ENCODE measurements at places on chromosomes 16 and 17.

- DNase-seq = no peak
Observed at GRCh38 chr17:27765353-27765752, 35.0 kb downstream of the NOS2 start.

GRCh38 chr16:67419931-67420330 lies 3.7 kb upstream of the ZDHHC1 start:
- no peak for DNase-seq

GRCh38 chr16:73163238-73163815 lies 115.4 kb upstream of the ZFHX3 start:
- no peak for DNase-seq

DNA sequence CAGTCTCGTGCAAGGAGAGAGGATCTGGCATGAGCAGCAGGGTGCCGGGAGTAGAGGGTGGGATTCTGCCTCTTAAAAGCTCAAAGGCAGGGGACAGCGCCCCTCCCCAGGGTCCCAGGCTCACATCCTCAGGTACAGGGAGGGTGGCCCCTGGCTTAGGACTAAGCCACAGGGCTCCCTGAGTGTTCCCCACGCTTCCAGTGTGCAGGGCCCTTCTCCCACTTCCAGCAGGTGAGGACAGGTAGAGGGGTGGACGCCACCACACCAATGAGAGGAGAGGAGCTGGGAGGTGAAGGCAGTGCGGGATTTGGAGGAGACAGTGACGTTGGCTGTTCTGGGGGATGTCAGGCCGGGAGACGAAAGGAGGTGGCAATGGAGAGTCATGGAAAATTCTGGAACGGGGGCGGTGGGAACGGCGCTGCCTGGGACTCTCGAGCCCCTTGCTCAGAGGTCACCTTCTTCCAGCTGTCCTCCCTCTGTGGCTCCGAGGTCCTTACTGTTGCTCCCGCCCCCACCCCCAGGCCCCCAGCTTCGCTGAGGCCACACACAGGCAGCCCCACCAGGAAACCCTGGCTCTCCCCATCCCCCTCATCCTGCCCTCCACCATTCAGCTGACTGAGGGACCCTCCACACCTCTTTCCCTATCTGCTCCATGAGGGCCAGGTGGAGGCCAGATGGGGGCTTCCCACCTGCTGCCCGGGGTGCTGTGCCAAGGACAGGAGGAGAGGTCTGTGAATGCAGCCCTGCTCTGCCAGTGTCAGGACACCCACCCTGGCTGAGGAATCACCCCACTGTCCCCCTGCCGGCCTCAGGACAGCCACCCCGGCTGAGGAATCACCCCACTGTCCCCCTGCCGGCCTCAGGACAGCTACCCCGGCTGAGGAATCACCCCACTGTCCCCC lies 57.7 kb upstream of the ACSF3 start:
- no peak for DNase-seq

GRCh38 chr17:30236297-30236624 lies 764 bp upstream of the SLC6A4 start:
- no peak for DNase-seq

DNA sequence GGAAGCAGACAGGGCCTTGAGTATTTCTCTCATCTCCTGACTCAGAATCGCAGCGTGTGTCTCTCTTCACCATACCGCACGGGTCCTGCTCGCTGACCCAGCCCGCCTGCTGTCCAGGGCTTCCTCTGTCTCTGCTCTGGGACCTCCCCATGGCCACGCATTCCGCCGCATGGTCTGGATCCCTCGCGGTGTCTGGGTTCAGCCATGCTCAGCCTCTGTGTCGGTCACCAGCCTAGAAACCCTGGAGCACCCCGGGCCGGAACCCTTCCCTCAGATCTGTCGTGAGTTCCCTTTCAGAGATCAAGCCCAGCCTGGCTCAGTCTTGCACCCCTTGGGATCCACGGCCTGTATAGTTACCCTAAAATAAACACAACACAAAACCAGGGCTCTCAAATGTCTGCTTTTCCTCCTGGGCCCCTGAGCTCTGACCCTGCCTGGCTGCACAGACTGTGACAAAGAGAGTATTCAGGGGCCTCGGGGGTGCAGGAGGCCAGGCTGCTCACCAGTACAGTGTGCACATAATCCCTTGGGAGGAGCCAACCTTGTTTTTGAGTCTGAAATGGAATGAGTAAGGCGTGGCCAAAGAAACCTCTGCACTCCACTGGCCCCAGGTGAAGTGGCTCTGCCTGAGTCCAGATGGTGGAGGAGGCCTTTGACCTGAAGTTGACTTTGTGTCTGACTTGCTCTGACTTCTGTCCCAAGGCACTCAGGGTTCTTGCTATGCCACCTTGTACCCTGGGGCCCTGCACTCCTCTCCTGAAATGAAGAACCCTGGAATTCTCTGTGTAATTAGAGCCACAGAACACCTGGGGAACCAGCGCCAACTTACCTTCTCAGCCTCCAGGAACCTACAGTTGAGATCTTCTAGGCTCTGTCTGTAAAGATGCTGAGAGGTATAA lies 5.8 kb upstream of the SPIRE2 start:
- DNase-seq = no peak

GRCh38 chr17:77282524-77283515 lies 142.1 kb downstream of the SEC14L1 start:
- no peak for DNase-seq

- no peak for DNase-seq
Observed at GRCh38 chr16:19068237-19068815, 912 bp downstream of the COQ7 start.

DNA sequence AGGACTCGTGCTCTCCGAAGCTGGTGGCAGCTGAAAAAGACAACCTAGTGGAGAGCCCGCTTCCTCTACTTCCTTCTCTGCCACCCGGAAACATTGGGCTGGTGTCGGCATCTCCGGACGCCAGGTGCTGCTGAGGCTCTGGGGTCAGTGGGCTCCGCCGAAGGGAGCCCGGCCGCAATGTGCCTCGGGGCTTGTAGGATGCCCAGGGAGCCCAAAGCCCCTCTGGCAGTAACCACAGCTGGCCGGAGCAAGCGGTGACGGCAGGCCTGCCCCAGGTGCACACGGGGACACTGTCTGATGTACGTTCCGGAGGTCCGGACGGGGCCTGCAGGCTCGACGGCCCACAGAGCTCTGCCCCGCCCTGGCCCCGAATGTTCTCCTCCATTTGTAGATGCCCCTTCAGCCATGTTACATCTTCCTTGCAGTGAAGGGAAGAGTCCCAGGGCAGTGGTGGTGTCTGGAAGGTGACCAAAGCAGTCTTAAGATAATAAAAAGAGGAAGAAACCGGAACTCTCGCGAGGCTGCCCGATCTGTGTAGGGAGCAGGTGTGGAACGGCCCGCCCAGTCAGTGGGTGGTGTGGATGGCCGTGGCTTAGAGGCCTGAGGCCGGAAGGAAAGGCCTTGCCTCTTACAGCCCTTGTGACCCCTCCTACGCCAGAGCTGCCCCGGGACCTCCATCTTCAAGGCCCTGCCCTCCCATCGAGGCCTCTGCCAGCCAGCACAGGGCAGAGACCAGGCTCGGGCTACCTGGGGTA lies 22.6 kb downstream of the NDUFAF8 start:
- no peak for DNase-seq

DNA sequence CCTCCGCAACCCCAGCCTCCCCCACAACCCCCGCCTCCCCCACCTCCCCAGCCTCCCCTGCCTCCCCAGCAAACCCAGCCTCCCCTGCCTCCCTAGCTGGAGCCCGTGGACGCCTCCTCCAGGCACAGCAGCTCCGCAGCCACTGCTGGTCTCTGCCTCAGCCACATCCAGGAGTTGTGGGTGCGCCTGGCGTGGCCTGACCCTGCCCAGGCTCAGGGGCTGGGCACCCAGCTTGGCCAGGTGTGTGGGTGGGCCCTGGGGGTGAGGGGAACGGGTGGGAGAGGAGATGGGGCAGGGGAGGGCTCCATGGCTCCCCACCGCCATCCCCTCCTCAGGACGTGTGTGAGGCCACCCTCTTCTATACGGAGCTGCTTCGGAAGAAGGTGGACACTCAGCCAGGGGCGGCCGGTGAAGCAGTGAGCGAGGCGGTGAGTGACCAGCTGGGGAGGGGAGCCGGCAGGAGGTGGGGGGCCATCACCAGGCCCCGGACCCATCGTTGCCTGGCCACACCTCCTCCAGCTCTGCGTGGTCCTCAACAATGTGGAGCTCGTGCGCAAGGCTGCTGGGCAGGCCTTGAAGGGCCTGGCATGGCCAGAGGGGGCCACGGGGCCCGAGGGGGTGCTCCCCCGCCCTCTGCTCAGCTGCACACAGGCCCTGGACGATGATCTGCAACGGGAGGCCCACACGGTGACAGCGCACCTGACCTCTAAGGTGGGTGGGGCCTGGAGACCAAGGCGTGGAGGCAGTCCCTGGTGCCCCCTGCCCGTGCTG lies 5.8 kb downstream of the TSR3 start:
- no peak for DNase-seq

DNA sequence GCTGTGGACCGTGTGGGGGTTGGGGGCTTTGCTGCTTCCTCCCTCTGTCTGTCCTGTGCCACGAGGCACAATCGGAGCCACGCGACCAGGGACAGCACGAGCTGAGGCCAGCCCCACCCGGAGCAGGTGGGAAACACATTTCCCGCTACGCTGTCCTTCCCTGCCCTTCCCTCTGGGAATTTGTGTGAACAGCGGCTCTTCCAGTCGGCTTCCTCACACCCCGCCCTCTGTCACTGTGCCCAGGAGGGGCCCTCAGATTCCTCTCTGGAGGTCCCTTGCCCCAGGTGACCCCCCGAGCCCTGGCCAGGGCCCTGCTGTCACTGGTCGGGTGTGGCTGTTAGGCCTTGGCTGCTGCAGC lies 19.6 kb downstream of the SPIRE2 start:
- DNase-seq = no peak

DNA sequence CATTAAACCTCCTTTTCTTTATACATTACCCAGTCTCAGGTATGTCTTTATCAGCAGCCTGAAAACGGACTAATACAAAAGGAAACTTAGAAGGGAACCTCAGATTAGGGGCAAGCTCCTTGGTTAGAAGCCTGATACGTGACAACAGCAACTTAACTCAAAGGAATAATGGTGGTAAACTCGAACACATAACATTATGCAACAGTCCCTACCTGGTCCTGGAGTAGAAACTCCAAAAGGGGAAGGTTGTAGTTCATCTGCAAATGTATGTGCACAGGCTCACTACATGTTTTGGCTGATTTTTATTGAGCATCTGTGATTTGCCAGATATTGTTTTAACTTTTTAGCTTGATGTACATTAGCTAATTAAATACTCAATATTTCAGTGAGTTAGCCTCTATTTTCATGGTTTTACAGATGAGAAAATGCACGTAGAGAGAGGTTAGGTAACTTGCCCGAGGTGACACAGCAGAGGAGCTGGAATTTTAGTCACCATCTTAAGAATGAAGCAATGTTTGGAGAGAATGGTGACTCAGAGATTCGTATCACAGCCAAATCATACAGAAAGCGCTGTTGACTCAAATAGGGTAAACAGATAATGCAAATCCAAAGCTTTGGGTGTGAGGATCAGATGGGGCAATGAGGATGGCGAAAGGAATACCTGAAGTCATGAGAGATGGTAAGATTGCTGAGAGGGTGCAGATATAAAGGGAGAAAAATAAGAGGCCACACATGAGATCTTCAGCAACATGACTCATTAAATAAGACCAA lies 194.9 kb upstream of the RBFOX1 start:
- no peak for DNase-seq

GRCh38 chr16:24051125-24051524 lies 205.0 kb upstream of the CACNG3 start:
- DNase-seq = no peak

DNA sequence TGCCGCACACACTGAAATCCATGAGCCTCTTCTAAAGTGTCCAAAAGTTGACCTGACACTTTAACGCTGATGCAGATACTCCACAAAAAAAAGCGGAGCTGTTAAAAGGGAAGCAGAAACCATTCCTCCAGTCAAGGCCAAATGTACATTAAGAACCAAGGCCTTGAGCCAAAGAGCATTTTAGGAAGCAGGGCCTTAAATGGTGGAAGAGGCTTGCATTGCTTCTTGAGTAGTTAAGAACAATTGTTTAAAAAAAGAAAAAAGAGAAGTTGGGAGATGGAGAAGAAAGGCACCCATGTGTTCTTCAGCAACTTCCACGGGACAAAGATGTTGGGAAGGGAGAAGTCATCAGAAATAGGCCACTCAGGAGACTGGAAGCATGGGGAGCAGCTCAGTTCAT lies 6.3 kb downstream of the ZFHX3 start:
- DNase-seq = no peak

- DNase-seq = no peak
Observed at GRCh38 chr16:66906916-66907836, 11.5 kb downstream of the CDH16 start.

GRCh38 chr17:862582-862981 lies 80.4 kb downstream of the MRM3 start:
- DNase-seq = no peak

GRCh38 chr17:49399995-49400394 lies 14.7 kb downstream of the PHB1 start:
- no peak for DNase-seq

DNA sequence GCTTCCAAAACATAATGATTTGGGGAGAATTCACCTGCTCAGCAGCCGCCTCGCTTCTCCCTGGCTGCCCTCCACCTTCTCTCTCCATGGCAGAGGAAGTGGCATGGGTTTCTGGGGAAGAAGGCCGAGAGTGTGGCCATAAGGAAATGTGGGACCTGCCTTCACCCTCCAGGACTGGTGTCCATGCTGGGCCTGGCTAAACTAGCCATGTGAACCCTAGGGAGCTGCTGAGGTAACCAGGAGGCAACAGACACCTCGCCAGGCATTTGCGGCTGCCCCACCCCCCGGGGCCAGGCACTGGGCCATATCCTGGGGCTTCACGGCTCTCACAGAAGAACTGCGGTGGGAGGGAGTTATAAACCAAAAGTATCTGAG lies 9.9 kb upstream of the CMTM4 start:
- DNase-seq = no peak

DNA sequence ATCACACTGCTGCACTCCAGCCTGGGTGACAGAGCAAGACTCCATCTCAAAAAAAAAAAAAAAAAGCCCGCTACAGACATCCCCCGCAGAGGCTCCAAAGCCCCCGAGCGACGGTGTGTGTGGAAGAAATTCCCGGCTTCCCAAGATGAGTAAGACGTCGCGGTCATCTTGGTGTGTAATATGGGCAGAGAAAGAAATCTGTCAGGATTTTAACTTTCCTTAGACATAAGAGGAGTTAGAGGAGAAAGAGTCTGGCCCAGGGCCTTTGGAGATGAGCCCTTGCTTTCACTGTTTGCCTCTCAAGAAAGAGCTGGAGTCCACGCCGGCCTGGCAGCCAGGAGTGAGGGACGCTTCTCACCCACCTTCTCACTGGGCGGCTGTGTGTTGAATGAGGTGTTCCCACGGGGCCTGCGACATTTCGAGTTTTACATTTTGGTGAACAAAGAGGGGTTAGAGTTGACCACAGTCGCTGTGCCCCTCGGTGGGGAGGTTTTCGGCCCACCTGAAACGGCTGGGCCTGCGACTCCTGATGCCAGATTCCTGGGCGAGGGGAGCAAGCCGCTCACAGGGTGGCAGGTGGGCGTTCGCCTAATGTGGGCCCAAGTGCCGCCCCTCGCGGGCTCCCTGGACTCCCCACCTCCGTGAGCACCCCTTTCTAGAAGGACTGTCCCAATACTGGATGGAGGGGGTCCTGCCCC lies 17.9 kb downstream of the C1QTNF1 start:
- no peak for DNase-seq

GRCh38 chr17:48952904-48953303 lies 8.3 kb upstream of the SNF8 start:
- DNase-seq = no peak

Data from KBM-7 (cell line).